ENCODE measurements at places on chromosomes 7 and 10.

GRCh38 chr7:43273939-43274719 lies 161.7 kb downstream of the HECW1 start:
- DNase-seq = no peak

GRCh38 chr7:101814081-101814990 lies 3.1 kb upstream of the CUX1 start:
- peak; percentile 86 for DNase-seq

- DNase-seq = no peak
Observed at GRCh38 chr7:51240868-51241267, 75.7 kb downstream of the COBL start.

- DNase-seq = no peak
Observed at GRCh38 chr10:32938554-32939061, 19.4 kb downstream of the ITGB1 start.

DNA sequence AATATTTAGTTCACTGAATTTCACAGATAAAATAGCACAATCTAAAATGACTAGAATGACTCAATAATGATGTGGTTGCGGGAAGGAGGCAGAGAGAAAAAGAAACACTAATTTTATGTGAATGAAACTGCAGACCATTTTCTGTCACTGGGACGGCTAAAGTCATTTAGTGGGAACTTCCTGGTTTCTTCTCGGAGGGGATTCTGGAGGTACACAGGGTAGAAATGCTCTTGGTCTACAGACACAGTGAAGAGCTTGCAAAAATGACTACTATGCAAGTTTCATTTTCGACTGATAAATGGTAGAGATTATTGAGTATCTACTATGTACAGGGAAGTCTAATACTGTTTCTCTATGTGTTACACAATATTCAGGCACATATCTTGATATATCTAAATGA lies 63.5 kb upstream of the LRRN3 start:
- DNase-seq = no peak

DNA sequence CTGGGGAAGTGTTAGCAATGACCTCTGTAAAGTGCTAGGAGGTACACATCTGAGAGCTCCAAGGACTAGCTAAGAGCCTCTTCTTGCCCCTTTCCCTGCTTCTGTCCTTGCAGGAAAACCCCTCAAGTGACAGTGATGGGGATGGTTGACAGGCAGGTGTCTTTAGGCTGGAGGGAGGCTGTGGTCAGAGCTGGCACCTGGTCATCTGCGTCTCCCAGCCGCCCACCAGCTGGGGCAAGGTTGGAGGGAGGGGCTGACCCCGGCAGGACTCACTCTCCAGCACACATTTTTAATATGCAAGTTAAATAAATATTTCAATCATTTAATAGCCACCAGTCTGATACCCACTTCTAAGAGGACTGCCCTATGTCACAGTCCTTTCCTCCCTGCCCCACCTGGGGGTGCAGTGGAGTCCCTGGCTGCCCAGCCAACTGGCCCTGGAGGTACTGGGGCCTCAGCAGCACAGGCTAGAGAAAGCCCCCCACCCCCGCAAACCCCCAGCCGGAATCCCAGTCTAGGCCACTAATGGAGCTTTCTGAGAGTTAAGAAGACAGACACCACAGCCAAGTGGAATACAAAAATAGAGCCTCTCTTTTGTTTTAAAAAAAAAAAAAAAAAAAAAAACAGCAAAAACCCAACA lies 6.3 kb downstream of the FGF8 start:
- DNase-seq = peak; percentile 8

GRCh38 chr7:130912862-130913638 lies 179.0 kb upstream of the KLF14 start:
- DNase-seq = peak; percentile 61

GRCh38 chr7:155816996-155817395 lies 4.7 kb upstream of the SHH start:
- no peak for DNase-seq

DNA sequence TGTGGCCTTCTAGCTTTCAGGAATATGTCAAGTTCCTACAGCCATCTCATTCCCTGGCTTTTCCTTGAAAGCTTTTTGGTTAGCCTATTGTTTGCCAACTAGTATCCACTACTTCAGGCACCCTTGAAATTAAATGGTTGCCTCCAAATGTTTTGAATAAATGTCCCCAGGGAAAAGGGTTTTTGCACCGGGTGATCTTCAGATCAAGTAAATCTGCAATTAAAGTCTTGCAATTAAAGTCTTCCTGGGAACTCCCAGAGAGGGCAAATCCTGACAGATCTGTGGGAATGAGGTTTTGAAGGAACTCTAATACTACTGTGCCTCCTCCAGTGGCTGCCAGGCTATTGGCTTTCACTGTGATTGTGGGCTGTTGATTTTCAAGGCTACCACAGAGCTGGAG lies 17.7 kb upstream of the ZNRF2 start:
- DNase-seq = no peak

- no peak for DNase-seq
Observed at GRCh38 chr10:86533328-86533727, 11.7 kb upstream of the WAPL start.
